NCI-H2081 (cell line): ENCODE measurements at places on chromosomes 6 and 20.

DNA sequence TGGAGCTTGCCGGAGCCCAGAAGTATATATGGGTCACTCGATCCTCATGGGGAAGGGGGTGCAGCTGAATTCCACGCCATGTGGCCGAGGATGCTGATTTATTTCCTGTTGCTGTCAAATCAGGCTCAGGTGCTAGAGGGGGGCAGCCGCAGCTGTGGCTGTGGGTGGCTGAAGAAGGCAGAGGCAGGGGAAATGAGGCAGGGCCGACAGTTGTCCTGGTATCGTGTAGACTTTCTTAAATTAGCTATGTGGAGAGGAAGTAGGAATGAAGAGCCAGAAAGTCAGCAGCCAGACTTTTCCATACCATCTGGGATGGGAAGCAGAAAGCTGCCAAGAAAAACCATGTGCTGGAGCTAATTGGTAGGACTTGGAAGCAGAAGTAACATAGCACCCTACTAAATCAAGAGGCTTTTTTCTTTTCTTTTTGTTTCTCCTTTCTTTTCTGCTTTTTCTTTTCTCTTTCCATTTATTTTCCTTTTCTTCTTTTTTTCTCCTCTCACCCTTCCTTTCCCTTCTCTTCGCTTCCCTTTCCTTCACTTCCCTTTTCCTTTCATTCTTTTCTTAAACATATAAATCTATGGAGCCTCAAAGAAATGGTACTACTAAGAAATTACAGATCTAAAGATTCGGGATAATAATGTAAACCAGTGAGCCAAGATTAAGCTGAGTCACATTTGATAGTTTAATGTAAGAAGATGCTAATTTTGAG lies 90.6 kb upstream of the CD83 start:
- DNase-seq: no peak

GRCh38 chr6:4281341-4282293 lies 146.2 kb upstream of the ECI2 start:
- DNase-seq: peak; percentile 72

- DNase-seq: no peak
Measured at GRCh38 chr6:52208612-52209011, 22.4 kb downstream of the IL17A start.

DNA sequence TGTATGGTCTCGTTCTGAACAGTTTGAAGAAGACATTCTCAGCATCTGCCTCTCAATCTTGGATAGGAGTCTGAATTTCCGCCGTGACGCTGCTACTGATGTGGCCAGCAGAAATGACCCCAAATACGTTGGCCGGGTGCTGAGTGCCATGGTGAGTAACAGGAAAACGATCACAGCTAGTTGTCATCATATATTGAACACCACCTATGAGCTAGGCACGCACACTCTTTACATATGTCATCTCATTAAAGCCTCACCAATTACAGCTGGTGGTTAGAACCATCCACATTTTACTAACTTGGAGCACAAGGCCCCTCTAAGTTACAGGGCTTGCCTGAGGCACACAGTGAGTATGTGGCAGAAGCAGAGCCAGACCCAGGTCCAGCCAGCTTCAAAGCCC lies 17.1 kb downstream of the TGM3 start:
- DNase-seq: no peak

- peak; percentile 53 for DNase-seq
Measured at GRCh38 chr6:132964868-132965382, 150.6 kb downstream of the RPS12 start.

DNA sequence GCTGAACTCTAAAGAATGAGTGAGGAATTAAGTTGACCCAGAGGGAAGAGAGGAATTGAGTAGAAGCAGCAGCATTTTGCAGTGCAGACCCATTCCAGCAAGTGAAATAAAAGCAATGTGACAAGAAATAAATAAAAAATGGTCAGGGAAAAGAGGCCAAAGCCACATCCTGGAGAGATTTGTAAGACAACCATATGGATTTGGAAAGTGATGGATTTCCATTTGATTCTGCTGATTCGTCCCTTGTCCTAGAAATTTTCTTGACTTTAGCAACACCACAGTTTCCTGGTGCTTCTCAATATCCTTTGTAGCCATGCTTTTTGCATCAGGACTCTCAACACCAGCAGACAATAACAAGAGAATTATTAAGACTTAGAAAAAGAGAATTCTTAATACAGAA lies 29.8 kb downstream of the ANKEF1 start:
- DNase-seq: no peak

DNA sequence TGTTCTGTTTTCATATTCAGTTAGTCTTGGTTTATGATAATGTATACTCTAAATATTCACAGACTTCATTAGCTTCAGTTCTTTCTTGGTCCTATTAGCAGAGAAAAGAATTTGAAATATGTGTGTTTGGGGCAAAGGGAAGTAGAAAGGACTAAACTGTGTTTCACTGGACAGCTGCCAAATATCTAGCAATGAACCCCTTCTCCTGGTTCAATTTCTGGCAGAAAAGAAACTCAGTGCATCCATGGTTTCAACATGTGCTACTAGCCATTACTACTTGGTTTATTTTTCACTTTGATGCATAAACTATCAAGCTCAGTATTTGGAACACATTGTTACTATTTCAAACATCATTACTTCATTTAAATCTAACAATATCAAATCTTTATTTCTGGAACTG lies 43.6 kb downstream of the FBXL4 start:
- no peak for DNase-seq
